CD4-positive, alpha-beta memory T cell (primary cell): ENCODE measurements at places on chromosomes 13 and 19.

DNA sequence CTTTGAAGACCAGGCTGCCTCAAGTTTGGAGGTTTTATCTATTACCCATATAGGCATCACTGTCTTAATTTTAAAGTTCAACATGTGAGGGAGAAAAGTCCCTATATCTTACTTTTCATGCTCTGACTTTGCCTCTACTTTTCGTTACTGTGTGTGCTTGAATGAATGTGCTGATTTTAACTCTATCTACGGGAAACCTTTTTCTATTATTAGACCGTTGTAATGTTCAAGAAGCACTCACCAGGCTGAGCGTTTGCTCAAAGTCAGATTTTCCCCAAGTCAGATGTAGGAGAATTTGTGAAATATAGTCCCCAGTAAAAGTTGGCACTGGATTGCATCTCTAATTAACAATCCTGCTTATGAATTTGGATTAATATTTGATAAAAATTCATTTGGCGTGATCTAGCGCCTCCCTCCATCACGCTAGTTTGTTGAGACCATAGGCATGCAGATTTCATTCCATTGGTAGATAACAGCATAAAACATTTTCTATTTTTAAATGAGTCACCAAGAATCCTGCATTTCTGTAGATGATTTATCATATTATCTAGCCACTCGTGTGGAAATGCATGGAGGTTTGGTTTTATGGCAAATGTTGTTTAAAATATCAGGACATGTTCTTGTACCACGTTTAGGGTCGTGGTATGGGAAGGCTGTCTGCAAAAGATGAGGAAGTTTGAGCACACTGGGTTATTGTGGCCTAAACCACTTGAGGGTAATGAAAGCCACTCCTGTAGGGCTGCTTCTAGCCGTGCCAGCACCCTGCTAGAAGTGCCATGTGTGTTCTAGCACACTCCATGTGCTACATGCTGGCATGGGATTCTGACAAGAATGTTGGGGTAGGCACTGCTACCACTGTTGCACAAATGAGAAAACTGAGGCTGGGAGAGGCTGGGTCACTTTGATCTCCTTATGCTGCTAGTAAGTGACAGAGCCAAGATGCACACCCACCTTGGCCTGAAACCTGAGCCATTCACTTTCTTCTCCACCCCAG is 179.4 kb downstream of the FGF9 start:
- no peak for DNase-seq

DNA sequence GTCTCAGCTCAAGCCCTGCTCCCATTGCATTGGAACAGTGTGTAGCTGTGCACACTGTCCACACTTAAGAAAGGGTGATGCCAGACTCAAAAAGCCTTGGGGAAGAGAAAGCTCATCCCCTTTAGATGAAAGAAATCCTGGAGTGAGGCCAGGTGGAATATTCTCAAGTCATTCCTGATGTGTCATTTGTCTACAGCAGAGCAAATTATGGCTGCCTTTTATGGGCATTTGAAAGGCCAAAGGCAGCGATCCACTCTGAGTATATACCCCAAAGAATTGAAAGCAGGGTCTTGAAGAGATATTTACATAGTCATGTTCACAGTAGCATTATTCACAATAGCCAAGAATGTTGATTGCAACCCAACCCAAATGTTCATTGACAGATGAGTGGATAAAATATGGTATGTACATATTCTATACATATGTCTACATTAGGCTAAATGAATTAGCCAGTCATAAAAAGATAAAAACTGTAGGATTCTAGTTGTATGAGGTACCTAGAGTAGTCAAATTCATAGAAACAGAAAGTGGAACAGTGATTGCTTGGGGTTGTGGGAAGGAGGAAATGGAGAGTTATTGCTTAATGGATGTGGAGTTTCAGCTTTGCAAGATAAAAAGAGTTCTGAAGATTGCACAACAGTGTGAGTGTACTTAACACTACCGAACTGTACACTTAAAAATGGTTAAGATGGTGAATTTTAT is 214.9 kb downstream of the KCNRG start:
- DNase-seq: no peak

DNA sequence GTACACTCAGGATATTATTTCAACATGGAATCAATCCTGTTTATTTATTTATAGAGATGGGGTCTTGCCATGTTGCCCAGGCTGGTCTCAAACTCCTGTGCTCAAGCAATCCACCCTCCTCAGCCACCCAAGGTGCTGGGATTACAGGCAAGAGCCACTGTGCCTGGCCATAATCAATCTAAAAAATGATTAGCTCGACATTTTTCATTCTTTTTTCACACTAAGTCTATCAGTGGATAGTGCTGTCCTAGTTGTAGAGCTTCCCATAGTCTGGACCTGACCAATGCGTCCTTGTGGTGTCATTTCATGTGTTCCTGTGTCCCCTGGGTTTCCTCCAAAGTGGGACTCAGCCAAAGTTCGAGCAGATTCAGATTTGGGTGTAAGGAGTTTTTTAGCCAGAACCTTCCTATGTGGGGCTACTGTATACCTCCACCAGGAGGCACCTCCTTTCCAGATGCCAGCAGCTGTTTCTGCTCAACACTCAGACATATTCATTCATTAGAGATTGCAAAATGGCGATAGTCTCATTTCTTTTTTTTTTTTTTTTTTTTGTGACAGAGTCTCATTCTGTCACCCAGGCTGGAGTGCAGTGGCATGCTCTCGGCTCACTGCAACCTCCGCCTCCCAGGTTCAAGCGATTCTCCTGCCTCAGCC is 61.1 kb downstream of the MAP4K1 start:
- no peak for DNase-seq

- no peak for DNase-seq
Observed at GRCh38 chr19:14496834-14497227, 904 bp upstream of the GIPC1 start.

DNA sequence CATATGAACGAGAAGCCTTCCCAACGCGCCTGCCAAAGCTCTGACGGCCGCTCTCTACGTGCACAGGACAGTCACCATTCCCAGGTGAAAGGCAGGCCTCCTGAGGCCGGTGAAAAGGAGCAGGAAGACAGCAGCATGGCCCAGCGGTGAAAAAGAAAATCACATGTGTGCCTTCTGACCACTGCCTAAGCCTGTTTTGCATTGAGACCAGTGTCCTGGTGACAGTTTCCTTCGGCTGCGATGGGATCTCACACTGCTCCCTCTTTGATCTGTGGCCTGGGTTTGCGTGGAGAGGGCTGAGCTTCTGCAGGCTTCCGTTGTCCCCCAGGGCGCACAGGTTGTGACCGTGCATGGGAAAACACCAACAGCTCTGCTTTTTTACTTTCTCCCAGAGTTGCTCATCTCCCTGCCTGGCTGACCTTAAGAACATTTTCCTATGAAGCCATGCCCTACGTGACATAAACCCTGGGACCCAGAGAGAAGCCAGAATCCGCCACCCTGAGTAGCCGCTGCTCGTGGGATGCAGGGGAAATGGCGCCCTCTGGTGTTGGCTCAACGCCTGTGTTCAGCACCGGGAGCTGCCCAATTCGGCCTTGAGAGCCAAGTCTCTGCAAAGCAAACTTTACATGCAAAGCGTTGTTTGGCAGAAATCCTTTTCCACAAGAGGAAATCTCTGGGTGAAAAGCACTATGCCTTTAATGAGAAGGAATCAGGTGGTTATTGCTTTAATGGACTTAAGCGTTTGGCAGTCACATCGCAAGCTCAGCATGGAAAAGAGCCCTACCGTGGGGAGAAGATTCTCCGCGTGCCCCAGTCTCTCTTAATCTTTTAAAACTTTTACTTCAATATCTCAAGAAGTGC is 112.2 kb upstream of the GPR12 start:
- no peak for DNase-seq

DNA sequence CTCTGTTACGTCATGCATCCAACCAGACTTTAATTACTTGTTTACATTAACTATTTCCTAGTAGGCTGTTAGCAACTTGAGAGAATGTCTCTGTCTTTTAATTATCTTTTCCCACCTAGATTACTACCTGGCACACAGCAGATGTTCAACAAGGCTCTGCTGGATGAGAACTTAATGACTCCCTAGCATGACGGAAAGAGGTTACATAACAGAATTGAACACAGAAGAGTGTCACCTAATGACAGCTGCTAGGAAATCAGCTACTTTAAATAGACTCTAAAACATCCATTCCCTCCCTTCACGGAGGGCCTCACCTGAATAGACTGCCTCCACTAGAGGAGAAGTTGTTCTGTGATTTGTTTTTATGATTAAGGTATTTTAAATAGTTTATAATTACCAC is 110.8 kb downstream of the TEX29 start:
- DNase-seq: no peak

DNA sequence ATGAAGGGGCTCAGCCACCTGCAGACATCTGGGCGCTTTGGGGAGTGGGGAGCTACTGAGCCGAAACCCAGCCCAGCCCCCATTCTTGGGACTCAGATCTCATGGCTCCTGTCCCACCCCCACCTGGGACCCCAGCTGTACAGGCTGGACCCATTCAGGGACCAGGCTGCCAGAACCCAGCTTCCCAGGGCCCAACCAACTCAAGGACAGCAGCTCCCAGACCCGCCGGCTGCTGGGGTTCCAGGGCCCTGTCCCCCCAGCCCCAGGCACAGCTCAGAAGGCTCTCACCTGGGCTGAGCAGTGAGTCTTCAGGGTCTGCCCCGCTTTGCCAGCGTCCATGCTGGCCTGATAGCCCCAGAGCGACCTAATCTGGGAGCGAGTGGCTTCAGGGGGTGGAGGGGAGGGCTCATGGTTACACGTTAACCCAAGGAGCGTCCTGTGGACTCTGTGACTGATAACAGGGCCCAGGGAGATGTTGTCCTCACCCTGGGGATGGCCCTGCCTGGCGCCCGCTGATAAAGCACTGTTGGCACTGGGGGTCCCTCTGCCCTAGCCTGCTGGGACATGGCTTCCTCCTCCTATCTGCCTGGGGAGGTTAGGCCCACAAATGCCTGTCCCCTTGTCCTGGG is at the start of gene TMEM86B:
Gene TMEM86B (minus strand): TSS at position 361 of the 629 bp plus-strand sequence. CDS start 22 bp downstream, at position 339.
- DNase-seq: no peak

- DNase-seq: no peak
Observed at GRCh38 chr19:8680676-8681344, 17.8 kb downstream of the ACTL9 start.

GRCh38 chr19:28960586-28960985 is 252.4 kb downstream of the UQCRFS1 start:
- DNase-seq: no peak

DNA sequence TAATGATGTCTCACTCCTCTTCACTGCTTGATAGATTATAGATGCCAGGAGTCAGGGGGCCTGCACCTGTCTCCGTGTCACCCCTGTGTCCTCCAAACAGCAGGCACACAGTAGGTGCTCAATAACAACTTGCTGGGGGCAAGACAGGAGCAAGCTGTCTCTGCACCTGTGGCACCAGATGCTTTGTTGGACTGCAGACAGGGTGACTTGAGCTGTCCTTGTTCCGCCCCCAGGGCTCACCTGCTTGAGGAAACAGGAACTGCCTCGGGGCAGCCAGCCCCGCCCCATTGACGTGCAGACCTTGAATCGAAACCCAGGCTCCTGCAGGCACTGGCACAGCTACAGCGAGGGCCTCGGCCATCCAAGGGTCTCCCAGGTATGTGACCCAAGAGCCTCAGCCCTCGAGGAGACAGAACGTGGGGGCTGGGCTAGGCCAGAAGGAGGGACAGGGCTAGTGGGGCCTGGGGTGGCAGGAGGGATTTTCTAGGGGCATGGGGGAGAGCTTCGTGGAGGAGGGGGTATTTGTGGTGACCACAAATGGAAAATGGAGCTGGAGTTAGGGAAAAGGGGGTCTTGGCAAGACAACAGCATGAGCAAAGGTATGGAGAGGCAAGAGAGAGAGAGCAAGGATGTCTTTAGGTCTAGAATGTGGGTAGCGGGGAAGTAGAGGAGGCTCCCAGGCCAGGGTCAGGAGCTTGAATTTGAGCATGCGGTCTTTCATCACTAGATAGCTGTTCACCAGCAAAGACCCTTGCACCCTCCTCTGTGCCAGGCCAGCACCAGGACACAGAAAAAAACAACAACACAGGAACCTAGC is at the start of gene HSH2D:
Gene HSH2D (plus strand): TSS at position 287 of the 817 bp plus-strand sequence. CDS start 5,066 bp downstream, outside the sequence.
- DNase-seq: peak; percentile 77

GRCh38 chr19:8463365-8463764 is 18.6 kb downstream of the HNRNPM start:
- no peak for DNase-seq
